ENCODE measurements at places on chromosomes 3 and 15.
A peak's percentile ranks its signal among the peaks of the same experiment; 100 is the strongest.

DNA sequence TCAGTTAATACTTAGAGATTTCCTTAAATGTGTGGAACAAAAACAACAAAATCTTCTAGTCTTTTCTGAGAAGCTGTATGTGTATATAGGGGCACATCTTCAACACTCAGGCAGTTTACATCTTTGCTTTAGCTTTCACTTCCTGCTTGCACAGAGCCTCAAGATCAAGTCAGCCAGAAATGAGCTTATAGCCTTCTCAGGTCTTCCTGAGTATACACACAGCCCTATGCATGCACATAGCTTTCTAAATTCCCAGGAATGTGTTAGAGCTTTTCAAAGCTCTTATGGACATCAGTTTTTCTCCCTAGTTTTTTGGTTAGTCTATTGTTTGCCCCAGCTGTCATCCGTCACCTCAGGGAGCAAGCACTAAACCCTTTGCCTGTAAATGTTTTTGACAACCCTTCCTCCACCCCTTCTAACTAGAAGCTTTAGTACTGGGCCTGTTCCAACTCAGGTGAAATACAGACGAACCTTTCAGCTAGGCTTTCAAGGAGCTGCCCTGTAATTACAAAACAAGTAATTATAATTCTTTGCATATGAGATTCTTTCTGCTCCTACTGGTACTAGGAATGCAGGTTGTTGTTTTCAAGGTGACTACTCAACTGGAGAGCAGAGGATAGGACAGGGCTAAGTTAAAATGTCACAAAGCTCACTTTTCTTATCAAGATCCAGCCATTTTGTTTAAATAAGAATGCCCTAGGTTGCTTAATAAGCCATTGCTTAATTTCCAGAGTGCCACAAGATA, 22.6 kb upstream of the MTMR10 start:
- DNase-seq: no peak

DNA sequence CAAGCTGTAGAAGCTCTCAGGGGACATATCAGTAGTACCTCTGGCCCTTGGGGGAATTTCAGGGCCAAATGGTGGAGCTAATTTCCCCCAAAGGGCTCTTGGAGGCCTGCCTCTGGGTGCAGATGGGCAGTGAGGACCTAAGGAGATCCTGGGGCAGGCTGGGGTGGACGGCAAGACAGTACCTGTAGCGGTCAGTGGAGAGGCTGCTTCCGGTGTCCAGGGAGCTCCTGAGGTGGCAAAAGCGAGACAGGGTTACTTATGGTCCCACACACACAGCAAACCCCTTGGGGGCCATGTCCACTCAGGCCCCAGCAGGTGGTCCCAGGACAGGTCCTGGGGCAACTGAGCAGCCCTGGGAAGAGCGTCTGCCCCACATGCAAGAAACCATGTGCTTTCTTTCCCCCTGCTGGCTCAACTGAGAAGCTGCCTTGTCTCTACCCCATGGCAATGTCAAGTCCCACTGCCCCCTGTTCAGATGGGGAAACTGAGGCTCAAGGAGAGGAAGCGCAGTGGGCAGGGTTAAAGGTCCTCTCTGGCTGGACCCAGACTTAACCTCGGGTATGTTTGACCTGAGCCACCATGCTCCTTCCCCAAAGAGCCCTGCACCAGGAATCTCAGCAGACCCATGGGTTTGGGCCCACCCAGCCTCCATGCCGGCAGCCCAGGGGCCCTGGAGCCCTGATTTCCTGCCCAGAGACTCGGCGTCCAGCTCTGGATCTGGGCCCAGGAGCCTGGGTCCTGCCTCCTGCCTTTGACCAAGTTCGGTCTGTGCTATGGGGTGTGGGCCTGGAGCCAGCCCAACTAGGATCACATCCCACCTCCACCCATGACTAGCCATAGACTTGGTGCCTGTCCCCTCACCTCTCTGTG, 25.7 kb downstream of the IQSEC1 start:
- no peak for DNase-seq

GRCh38 chr15:52709187-52709981, 30.2 kb upstream of the ATOSA start:
- no peak for DNase-seq

DNA sequence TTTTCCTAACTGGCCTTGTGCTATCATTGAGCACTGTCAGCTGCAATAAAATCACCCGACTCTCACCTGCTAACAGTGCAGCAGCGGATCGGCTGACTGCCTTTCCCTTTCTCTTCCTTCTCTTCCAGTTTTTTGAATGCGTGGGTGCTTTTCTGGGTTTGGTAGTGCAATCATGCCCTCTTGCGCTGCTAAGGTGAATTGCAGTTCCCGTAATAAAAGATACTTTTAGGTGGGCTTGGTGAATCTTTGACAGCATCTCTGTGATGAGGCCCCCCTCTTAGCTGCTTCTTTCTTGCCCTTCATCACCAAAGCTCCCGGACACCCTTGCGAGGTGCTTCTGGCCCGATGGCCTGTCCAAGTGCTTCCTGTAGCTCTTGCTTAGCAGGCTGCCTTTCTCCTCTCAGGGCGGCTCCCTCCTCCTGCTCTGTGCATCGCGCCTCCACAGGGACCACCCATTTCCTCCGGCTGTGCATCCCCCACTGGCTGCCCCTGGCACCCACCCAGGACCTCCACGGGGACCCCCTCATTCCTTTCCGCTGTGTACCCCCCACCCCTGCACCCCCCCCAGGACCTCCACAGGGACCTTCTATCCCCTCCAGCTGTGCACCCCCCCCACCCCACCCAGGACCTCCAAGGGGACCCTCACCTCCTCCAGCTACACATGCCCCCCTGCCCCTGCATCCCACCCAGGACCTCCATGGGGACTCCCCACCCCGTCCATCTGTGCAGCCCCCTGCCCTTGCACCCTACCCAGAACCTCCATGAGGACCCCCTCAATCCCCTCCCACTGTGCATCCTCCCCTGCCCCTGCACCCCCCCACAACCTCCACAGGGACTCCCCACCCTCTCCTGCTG, 50.8 kb upstream of the RPL32 start:
- peak; percentile 7 for DNase-seq

GRCh38 chr3:18428991-18429745, 4.0 kb upstream of the SATB1 start:
- DNase-seq: no peak

GRCh38 chr3:69647511-69648110, 91.7 kb upstream of the MITF start:
- no peak for DNase-seq

DNA sequence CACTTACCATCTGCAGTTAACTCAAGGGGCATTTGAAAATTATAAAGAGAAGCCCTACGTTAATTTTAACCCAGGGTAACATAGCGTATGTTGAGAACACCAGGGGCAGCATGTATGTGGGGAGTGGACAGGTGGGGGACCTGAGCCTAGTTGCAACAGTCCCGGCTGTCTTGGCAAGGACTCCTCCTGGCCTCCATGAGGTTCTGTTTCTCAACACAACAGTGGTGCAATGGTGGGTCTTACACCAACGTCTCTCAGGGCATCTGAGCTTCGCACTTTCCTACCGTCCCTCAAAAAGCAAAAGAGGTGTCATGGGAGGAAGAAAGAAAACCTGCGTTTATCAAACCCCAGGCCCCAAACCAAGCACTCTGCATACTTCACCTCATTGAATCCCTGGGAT, 50.6 kb downstream of the MGLL start:
- DNase-seq: no peak

DNA sequence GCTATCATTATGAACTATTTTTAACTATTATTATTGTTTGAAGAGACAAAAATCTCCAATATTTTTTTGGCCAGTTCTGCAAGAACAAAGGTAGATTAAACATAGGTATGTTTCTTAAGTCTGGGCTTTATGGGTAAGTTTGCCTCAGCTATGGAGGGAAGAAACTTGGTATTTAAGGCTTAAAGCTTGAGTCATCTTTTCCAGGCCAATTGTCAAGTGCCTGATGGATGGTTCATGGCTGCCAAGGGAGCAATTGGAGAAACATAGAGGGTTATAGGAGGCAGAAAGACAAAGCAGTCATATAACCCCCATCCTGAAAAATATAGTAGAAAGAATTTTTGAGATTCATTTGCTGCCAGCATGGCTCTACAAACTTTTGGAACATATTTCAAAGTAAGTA, 7.2 kb upstream of the STAC start:
- no peak for DNase-seq

- no peak for DNase-seq
These were observed 22.3 kb upstream of the SACM1L start for GRCh38 chr3:45666757-45667431.

- no peak for DNase-seq
These were observed 180.3 kb upstream of the TSC22D2 start for GRCh38 chr3:150227839-150228238.

GRCh38 chr3:21613372-21614070, 137.5 kb downstream of the ZNF385D start:
- DNase-seq: no peak

DNA sequence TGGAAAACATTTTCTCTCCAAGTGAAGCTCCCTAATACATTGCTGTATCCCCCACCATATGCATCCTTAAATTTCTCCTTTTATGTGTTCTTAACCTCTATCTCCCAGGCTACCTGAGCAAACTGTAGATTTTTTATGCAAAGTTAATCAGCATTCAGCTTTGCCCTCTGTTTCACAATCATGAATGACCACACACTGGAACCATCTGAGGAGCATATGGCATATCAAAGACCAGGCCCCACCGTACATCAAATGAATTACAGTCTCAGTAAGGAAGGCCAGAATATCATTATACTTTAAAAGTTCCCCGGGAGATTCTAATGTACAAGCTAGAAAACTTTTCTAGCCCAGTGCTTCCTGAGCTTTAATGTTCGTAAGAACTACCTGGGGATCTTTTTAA, 115.5 kb upstream of the NECTIN3 start:
- no peak for DNase-seq

DNA sequence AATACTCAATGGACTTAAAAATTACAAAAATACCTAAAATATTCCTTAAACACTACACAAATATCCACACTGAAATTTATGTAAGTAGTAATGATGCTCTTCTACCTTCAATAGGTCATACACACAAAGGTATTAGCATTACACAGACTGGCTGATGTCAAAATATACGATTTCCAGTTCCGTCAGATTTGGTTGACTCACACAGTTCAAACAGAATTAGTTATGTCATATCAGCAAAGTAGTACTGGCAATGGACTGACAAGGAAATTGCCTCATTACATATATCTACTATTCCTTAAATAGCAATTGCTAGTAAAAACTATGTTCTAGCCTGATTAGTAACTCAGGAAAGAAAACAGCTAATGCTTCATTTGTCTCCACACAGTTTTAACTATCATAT, 70.8 kb downstream of the ADAM10 start:
- DNase-seq: no peak

DNA sequence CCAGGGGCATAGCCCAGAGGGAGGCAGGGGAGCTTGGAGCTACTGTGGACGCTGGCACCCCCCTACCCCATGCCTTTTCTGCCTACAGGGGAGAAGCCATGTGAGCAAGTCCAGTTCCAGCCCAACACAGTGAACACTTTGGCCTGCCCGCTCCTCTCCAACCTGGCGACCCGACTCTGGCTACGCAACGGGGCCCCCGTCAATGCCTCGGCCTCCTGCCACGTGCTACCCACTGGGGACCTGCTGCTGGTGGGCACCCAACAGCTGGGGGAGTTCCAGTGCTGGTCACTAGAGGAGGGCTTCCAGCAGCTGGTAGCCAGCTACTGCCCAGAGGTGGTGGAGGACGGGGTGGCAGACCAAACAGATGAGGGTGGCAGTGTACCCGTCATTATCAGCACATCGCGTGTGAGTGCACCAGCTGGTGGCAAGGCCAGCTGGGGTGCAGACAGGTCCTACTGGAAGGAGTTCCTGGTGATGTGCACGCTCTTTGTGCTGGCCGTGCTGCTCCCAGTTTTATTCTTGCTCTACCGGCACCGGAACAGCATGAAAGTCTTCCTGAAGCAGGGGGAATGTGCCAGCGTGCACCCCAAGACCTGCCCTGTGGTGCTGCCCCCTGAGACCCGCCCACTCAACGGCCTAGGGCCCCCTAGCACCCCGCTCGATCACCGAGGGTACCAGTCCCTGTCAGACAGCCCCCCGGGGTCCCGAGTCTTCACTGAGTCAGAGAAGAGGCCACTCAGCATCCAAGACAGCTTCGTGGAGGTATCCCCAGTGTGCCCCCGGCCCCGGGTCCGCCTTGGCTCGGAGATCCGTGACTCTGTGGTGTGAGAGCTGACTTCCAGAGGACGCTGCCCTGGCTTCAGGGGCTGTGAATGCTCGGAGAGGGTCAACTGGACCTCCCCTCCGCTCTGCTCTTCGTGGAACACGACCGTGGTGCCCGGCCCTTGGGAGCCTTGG, 5.6 kb downstream of the CIB1 start:
- DNase-seq: no peak

GRCh38 chr15:90810354-90810753, 58.0 kb upstream of the FURIN start:
- DNase-seq: no peak

DNA sequence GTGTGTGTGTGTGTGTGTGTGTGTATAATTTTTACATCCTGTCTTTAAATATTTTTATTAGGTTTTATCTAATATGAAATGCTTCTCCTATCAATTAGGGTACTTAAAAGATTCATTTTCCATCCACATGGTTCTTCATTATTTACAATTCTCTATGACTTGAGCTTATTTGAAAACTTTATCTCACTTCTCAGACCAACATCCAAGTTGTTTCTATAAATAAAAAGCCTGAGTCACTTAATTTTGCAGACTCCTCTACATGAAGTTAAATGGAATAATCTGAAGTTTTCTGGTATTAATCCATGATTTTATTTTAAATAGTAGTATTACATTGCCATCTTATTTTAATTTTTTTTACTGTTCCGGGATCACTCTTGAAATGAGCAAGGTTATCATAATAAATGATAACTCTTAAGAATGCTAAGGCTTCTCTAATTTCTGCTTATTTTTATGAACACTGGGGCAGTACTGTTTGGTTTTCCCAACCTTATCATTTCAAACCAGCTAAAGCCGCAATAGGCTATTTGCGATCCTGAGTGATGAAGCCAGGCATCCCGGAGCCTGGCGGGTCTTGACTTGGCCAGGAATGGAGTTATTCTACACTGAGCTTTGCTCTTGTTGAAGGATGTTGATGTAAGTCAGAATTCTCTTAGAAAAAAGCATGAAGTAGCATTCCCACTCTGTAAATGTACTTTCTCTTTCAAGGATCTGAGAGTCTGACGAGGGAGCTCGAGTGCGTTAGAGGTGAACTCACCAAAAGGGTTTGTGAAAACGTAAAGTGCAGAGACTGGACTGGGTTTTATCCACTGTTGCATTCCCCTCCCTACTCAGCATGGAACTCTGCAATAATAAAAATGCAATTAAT, 220.2 kb upstream of the LRTM1 start:
- no peak for DNase-seq

- DNase-seq: no peak
These were observed 3.5 kb downstream of the RFTN1 start for GRCh38 chr3:16509721-16510619.

- no peak for DNase-seq
These were observed 714.8 kb downstream of the FHIT start for GRCh38 chr3:60536420-60536819.

GRCh38 chr3:134486577-134487041, 752 bp downstream of the CEP63 start:
- peak; percentile 17 for DNase-seq

DNA sequence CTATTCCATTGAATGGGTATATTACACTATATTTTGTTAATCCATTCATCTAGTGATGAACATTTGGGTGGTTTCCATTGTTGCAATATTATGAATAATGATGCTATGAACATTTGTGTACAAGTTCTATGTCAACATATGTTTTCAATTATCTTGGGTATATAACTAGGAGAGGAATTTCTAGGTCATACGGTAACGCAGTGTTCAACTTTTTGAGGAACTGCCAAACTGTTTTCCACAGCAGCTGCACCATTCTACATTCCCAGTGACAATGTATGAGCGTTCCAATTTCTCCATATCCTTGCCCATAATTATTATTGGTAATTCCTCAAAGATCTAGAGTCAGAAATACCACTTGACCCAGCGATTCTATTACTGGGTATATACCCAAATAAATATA, 24.1 kb upstream of the RORA start:
- no peak for DNase-seq

Data from NCI-H524 treated with DMSO at 0.1 percent for 48 hours (cell line).